H1 (cell line): ENCODE measurements at places on chromosomes 1 and 21. TPM values are rescaled to one million over a fixed set of nuclear protein-coding genes. Genes with fewer than 3 reads are reported as not detected.

UAP1 gene
- 30.2 and 32.9 TPM in 2 replicates for total RNA-seq

OR2T29 gene
- total RNA-seq = not detected in 2 replicates

NCSTN gene
- total RNA-seq = 64.7 and 70.1 TPM in 2 replicates

EEIG2 gene
- 18.1 and 20.1 TPM in 2 replicates for total RNA-seq

CZIB gene
- total RNA-seq = 46.5 and 46.8 TPM in 2 replicates

CATSPERE gene
- total RNA-seq = 0.27 and 0.45 TPM in 2 replicates

PRKCZ gene
- 45.1 and 49.4 TPM in 2 replicates for total RNA-seq

S100A11 gene
- 120 and 124 TPM in 2 replicates for total RNA-seq

S100A12 gene
- total RNA-seq = not detected in 2 replicates

UCK2 gene
- 102 and 103 TPM in 2 replicates for total RNA-seq

KDF1 gene
- 16.7 and 16.9 TPM in 2 replicates for total RNA-seq

PKLR gene
- total RNA-seq = 2.3 and 2.4 TPM in 2 replicates

TMOD4 gene
- total RNA-seq = not detected in 2 replicates

CNTN2 gene
- 3.9 TPM in 2 replicates for total RNA-seq

SPRR2G gene
- not detected in 2 replicates for total RNA-seq

USH2A gene
- total RNA-seq = 0.04 and 0.17 TPM in 2 replicates

SPRR2F gene
- total RNA-seq = 1.0 and 1.1 TPM in 2 replicates

GCSAML gene
- total RNA-seq = not detected in 2 replicates

PADI3 gene
- 0.37 and 0.44 TPM in 2 replicates for total RNA-seq

PADI2 gene
- 5.8 and 7.5 TPM in 2 replicates for total RNA-seq

LRRIQ3 gene
- total RNA-seq = 0.19 and 0.65 TPM in 2 replicates

FCGR3A gene
- total RNA-seq = not detected in 2 replicates

CELA3A gene
- total RNA-seq = not detected in 2 replicates

RPL22 gene
- total RNA-seq = 521 and 545 TPM in 2 replicates

C1orf185 gene
- total RNA-seq = not detected in 2 replicates

FMO2 gene
- total RNA-seq = not detected in 2 replicates

PPIAL4G gene
- total RNA-seq = not detected in 2 replicates

GOLT1A gene
- total RNA-seq = 6.9 and 7.5 TPM in 2 replicates

ALDH4A1 gene
- 29.4 and 30.3 TPM in 2 replicates for total RNA-seq

CD48 gene
- not detected in 2 replicates for total RNA-seq

CFHR2 gene
- total RNA-seq = not detected in 2 replicates

IFNLR1 gene
- total RNA-seq = 9.2 and 10.1 TPM in 2 replicates

NTNG1 gene
- 3.4 and 4.1 TPM in 2 replicates for total RNA-seq

ATAD3C gene
- total RNA-seq = 1.3 and 2.0 TPM in 2 replicates

MAB21L3 gene
- total RNA-seq = not detected in 2 replicates

ANKRD65 gene
- total RNA-seq = 1.8 and 2.2 TPM in 2 replicates

RGS8 gene
- total RNA-seq = 0.13 and 0.29 TPM in 2 replicates

SH2D2A gene
- 3.3 and 4.5 TPM in 2 replicates for total RNA-seq
